ENCODE measurements at places on chromosomes 1 and 21.

DNA sequence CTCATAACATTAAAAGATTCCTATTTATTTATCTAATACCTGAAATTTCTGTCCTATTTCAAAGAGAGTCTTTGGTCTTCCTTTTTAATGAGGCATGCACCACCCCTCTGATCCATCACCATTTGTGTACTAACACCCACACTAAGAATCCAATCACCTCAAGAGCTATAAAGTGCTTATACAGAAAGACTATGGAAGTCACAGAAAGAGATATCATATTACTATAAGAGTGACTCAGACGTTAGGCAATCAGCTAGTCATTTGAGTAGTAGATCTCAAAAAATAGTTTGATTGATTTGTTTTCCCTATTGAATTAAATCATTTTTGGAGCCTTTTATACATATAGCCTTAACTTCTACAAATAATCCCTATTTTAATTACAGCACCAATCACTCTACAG, 46.1 kb downstream of the NME7 start:
- DNase-seq = no peak

DNA sequence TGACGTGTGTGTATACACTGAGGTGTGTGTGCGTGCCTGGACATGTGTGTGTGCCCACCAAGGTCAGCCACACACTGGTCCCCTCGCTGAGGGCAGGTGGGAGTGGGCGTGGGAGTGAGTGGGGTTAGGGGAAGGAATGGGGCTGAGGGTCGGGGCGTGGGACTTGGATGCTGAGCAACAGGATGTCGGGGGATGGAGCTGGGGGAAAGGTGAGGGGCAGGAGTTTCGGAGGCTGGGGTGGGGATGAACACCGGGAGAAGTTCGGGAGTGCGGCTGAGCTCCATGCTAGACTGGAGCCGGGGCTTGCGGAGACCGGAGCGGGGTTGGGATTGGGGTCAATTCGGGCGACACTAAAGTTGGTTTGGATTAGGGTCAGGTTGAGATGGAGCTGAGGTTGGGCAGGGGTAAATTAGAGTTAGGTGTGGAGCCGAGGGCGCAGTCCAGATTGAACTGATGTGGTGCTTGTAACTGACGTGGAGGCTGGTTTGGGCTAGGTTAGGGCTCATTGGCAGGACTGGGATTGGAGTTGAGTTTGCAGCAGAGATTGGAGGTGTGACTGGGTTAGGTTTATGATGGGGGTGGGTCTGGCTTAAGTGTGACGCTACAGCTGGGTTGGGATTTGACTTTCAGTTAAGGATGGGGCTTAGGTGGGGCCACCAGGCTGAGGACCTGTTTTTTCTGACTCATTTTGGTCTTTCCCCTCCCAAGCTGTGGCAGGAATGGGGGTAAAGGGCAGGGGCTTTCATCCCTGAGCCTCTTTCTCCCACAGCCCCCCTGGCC, 3.3 kb upstream of the GUCA2A start:
- no peak for DNase-seq

DNA sequence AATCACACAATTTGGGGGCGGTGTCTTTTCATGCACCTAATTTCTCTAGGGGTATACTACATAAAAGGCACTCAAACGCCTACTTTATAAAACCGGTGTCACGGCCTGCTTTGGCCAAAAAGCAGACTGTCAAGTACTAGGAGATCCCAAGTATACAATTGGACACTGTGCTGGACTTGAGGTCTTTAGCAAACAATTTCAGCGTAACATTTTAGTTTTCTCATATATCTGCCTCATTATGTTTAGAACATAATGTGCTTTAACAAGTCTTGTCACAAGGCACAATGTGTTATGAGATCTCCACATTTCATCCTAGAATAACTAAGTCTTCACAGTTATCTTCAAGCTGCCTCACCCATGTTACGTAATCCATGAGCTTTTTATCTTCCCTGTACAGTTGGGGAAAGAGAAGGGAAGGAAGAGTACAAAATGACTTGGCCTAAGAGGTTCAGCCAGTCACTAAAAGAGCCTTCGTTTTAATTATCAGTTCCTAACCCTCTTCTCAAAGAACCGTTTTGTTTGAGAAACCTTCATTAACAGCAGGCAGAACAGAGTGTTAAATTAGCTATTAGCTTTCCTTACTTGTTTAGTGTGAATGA, 1.7 kb downstream of the SSX2IP start:
- no peak for DNase-seq

GRCh38 chr1:23984417-23985186, 4.5 kb upstream of the SRSF10 start:
- no peak for DNase-seq

DNA sequence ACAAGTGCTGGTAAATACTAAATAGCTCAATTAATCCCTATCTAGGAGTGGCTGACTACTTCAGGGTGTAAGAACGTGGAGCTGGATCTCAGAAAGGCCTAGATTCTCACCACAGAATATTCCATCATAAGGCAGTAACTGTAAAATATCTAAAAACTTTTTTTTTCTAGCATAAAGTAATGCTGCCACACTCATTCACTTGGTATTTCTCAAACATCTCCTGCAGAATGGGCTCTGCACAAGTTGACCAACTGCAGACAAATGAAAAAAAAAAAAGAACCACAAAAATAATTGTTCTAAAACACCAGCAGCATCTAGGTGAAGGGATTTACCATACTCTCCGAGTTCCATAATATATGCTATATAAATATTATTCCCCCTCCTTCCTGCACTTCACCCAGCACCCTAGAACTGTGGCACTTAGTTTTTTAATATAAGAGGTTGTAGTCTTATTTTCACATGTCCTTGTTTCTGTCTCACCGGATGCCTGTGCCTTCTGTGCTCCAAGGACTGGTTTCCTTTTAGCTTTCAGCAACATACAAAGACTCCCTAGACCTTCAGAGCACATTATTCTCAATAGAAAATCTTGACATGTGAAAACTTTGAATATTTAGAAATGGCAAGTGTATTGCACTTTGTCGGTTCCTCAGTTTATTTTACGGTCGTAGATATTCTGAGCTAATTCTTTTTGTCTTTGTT, 8.9 kb downstream of the VSIG8 start:
- DNase-seq = no peak

DNA sequence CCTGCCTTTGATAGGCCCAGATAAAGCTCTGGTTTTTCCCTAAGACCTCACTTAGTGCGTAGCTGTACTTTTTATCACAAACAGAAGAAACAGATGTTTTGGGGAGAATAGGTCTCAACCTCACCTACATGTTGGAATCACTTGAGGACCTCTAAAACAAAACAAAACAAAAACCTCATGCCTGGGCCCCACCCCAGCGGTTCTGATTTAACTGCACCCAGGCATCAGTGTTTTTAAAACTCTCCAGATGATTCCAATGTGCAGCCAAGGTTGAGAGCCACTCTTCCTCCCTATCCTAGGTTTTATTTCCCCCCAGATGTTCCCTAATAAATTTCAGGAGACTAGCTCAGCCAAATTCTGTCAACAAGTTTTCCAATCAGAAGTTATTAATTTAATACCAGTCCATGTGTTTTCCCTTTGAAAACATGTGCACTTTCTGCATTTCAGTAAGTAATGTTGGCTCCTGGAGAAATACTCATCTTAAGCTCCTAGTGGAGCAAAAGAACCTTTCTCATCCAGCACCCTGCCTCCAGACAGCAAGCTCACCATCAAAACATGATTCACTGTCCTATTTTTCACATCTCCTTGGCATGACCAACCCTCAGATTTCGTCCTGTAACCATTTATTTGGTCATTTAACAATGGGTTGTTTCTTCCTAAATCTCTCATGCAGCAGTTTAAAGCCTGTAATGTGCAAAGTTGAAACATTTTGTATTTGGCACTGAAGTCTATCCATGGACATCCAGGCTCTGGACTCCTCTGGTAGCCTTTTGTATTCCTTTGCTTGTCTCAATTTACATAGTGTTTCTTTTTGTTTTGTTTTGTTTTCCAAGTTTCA, 27.5 kb downstream of the LRRC8C start:
- DNase-seq = no peak

DNA sequence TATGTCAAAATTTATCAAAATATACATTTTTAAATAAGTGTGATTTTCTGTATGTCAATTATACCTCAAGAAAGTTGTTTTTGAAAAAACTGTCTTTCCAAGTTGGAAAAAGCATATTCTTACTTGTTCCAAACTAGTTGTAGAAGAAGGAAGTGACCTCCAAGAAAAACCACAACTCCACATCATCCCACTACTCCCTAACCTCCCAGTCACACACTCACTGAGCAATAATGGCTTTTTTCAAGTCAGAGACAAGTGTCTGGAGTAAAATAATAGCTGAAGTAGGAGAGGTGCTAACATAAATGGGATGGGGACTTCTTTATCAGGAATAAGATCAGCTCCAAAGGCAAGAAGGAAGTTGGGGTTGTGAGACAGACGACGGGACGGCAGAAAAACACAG, 13.4 kb downstream of the EPRS1 start:
- no peak for DNase-seq

- DNase-seq = no peak
Measured at GRCh38 chr1:4796161-4797015, 142.0 kb downstream of the AJAP1 start.

GRCh38 chr1:33025180-33025569, 11.5 kb downstream of the AK2 start:
- no peak for DNase-seq

GRCh38 chr21:33968995-33969348, 53.4 kb upstream of the ATP5PO start:
- no peak for DNase-seq

DNA sequence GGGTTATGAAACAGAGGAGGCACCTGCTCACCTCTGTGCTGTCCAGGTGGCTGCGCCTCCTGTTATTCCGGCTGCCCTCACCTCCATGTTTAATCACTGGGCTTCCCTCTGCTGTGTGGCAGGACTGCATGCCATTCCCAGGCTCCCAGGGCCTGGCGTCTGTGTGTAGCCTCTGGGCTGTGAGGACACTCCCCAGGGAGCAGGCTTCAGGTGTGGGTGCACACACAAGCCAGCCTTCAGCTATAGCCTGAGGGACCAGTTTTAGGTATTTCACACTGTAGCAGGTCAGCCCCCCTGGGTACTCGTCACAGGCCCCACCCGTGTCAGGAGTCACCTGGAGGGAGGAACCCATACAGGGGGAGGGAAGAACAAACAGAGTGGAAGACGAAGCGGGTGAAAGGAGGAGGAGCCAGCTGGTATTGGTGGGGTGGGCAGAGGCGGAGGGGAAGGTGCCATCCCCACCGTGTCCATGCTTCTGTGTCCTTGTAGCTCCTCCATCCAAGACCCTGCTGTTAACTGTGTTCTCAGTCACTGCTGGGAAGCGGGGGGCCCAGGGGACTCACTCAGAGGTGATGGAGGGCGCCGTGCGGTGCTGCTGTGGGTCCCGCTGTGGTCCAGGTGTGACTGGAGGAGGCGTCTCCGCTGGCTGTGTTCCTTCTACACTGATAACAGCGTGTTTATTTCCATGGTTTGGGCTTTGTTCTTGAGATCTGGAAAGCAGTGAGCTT, 158.6 kb downstream of the PGBD5 start:
- DNase-seq = no peak

DNA sequence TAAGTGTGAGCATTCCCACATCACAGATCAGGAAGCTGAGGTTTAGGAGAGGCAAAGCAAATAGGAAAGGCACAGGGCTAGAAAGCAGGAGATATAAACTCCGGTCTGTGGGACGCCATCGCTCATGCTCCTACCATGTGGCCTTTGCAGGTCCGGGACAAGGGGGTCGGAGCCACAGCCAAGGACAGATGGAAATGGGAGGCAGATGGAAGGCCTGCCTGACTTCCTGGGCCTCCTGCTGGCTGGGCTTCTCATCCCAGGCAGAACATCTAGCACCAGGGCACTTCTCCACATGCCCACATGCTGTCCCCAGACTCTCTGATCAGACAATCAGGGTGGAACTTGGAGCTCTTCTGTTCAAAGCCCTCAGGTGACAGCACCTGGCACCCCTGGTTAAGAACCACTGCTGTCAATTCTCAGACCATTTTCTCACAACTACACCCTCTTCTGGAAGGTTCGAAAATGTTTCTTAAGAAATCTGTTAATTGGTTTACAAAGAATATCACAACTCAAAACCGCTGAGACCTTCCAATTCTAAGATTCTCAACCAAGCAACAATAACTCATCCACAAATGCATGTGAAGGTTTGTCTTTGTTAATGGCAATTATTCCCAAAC, 173.3 kb upstream of the EDN2 start:
- no peak for DNase-seq

- no peak for DNase-seq
Measured at GRCh38 chr1:7811476-7811875, 27.4 kb downstream of the PER3 start.

GRCh38 chr1:6612641-6613360, 730 bp upstream of the PHF13 start:
- no peak for DNase-seq

GRCh38 chr1:7119156-7119555, 333.9 kb downstream of the CAMTA1 start:
- DNase-seq = no peak

DNA sequence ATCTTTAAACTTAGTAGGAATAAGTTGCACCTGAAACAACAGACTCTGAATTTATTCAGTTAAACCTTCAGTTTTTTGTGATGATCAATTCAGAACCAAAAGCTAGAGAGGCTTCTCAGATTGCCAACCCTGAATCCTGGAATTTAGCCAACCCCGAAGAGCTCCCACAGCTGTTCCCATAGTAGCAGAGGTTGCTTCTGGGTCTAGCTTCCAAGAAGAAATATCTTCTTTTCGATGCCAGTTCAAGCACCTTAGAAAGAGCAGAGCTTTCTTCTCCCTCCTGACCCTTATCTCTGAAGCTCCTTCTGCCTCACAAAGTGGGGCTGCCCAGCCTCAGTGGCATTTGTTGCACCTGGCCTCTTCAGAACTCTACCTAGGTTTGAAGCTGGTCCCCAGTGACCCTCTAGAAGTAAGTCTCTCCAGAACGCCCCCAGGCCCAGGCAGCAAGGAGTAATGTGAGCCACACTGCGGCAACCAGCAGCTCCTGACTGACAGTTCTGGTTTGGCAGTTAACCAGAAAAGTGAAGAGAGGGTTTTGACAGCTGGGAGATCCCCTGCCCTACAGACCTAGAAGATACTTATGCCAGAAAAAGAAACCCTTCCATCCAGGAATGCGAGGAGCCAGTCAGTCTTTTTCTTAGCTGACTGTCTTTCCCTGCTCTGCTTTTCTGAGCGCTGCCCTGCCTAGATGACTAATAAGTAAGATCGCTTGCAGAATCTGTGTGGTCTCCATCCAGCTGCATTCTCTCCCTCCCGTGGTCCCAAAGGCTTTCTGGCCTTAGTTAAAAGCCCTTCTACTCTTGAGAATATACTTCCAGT, 165.9 kb downstream of the ADGRL4 start:
- DNase-seq = no peak

DNA sequence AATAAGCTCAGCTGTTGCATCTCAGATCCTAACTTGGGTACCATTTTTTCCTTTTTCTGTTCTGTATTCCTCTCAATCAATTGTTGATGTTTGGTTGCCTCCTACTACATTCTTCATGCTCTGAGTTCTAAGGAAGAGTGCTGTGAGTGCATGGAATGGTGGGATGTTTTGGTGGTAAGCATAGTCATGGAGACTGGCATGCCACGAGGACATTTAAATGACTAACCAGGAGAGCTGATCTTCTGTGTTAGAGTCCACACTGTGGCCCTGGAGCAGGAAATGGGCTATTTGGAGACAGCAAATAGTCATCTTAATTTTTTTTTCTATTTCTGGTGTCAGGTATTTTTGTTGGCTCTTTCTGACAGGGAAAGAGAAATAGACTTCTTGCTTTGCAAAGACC, 69.5 kb upstream of the HSD17B7 start:
- DNase-seq = no peak

GRCh38 chr1:72847651-72848050, 565.3 kb upstream of the NEGR1 start:
- no peak for DNase-seq
